ENCODE measurements at places on chromosomes 12 and 14.

GRCh38 chr12:30822385-30823155, 67.8 kb upstream of the CAPRIN2 start:
- DNase-seq: no peak

- DNase-seq: no peak
Observed at GRCh38 chr12:83827193-83827592, 1085.4 kb downstream of the SLC6A15 start.

- DNase-seq: no peak
Observed at GRCh38 chr12:104142543-104142942, 4.5 kb upstream of the NFYB start.

GRCh38 chr14:22994762-22995275, 12.5 kb upstream of the AJUBA start:
- DNase-seq: no peak

DNA sequence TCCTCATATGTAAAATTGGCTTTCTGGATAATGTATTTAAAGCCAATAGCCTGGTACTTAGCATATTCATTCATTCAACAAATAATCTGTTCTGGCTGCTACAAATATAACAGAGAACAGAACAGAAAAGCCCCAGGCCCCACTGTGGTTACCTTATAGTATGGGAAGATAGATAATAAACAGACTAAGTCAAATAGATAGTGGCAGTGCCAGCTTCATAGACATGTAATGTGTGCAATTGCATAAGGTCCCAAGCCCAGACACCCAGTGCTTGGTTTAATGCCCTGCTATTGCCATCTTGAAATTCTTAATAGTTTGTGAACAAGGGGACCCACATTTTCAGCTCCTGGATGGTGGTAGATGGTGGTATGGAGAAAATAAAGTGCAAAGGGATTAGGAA, 320.2 kb upstream of the USP15 start:
- no peak for DNase-seq

Data from RCC 7860 (cell line).